Cerebellum (tissue), 4 donors: ENCODE measurements at places on chromosomes 7 and 10.
A peak's percentile ranks its signal among the peaks of the same experiment; 100 is the strongest.

GRCh38 chr10:117545141-117546019 is 2.8 kb downstream of the EMX2 start:
- DNase-seq = no peak

DNA sequence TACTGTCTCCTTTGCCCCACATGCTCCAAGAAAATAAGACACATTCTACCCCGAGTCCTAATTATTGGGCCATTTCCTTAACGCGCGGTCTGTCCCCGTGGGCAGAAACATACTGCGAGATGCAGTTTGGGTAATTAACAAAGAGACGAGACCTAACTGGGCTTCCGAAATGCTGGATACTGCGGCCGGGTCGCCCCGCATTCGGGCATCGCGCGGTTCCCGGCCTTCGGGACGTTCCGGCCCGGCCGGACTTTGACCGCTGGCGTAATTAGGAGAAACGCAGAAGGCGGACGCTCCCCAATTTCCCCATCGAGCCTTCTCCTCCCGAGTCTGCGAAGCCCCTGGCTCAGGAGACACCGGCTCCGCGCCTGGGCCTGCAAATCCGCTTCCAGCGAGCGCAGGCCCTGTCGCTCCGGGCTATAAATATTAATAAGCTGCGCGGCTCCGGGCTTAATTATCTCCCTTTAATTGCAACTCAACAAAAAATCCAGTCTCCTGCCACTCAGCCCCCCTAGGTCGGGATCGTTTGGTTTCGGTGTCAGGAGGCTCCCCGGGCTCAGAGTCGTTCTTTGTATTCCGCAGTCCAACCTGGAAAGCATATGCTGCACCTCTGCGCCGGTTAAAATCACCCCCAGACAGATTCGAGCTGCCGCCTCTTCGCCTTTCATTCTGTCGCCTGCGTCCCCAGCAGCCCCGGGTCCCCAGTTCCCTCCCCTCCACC is 131.5 kb downstream of the SPAG6 start:
- no peak for DNase-seq

DNA sequence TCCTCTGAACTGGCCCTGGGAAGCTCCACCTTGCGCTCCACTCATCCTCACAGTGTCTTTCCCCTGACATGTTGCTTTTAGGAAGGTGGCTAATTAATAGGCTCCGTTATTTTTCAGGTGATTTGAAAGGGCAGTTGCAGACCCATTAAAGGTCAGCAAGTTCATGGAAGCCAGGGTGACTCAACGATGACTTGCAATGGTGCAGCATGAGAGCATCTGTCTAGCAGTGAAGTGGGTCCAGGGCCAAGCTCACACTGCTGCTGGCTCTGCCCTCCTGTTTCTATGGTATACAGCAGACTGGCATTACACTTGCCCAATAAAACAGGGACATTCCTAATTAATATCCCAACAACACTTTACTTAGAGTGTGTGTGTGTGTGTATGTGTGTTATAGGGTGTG is 68.8 kb upstream of the WDR11 start:
- no peak for DNase-seq

GRCh38 chr10:124699471-124700292 is 44.5 kb downstream of the FAM53B start:
- DNase-seq = no peak

- DNase-seq = no peak
Measured at GRCh38 chr10:13911821-13912520, 325.2 kb downstream of the PRPF18 start.

DNA sequence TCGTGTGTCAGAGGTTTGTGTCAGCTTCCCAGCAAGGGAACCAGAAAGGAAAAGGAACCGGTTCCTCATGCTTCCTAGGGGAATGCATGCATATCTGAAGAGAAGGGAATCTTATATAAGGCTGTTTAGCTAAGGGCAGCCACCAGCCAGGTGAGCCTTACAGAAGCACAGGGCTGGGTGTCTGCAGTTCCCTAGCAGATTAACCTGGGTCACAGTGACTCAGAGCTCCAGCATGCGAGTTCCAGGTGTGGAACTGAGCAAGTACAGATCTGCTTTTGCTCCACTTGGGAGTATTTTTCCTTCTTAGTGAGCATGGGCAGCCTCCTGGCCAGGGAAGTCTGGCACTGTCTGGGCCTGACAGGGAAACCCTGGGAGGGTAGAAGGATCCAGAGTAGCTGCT is 957 bp upstream of the ANKRD2 start:
- DNase-seq = no peak

GRCh38 chr7:135744938-135745702 is 3.5 kb downstream of the FAM180A start:
- no peak for DNase-seq

- DNase-seq = peak; percentile 24
Measured at GRCh38 chr10:61140765-61141392, 196.9 kb upstream of the RHOBTB1 start.

DNA sequence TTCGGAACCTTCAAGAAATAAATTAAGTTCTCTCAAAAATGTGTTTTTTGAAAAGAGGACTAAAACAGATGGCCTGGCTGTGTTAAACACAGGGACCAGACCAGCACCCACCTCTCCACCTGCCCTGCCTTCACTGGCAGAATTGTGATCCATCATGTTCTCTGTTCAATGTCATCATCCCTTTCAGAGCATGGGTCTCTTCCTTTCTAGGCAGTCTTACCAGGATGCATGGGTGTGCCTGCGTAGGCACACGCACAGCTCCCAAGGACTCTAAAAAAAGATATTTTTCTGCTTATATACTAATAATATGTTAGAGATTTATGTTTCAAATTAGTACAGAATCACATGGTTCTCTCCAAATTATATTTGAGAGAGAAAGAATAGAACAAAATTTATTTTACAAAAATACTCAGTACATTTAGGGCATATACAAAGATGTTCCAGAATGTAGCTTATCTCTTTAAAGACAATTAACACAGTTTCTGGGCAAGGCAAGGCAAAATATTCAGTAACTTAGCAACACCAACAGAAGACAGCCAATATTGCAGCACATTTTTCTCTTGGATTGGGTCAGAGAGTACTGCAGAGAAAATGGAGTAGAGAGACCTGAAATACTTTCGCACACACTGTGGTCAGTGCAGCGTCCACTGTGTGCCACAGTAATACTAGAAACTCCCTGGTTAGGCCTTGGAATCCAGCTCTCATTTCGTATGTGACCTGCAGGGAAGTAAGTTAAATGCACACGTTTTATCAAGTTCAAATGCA is 52.8 kb downstream of the EGFR start:
- no peak for DNase-seq

- DNase-seq = peak; percentile 49
Measured at GRCh38 chr7:70569335-70569819, 562.6 kb upstream of the GALNT17 start.

GRCh38 chr7:128838981-128839731 is 8.9 kb downstream of the FLNC start:
- DNase-seq = no peak

DNA sequence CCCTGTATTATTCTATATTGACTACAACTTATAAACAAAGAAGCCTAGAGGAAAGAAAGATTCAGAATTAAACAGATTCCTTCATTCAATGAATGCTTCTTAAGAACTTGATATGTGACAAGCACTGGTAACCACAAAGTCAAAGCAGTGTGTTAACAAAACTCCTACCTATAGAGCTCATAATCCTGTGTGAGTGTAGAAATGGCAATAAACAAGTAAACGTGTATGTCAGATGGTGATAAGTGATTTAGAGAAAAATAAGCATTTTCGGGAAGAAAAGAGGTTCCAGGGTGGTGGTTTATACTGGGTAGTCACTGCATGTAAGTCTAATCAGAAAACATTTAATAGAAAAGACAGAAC is 141.3 kb downstream of the JMJD1C start:
- DNase-seq = no peak

GRCh38 chr10:2280713-2281300 is 543.5 kb upstream of the ADARB2 start:
- DNase-seq = no peak

GRCh38 chr10:114376523-114376922 is 27.8 kb downstream of the AFAP1L2 start:
- no peak for DNase-seq

DNA sequence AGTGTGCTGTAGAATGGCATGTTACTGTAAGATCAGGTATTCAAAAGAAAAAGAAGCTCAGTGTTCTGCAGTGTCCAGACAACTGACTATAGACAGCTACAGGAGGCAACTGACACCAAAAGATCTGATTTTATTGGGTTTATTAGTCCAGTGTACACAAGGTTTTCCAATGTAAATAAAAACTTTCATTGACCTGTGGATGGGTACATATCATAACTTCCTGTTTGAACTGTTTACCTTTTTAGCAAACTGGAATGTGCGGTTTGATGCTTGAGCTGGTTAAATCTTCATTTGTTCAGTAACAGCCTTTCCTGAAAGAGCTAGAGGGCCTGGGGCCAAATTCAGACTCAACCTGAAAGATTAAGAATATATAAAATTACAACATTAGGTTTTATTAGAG is 172.6 kb upstream of the SP8 start:
- no peak for DNase-seq
